ENCODE measurements at places on chromosomes 3 and 15. TPM values are rescaled to one million over a fixed set of nuclear protein-coding genes. Genes with fewer than 3 reads are reported as not detected.

- DNase-seq = no peak
- no peaks in the 10 kb centered on the region for H3K27me3 ChIP-seq
- no peaks in the 10 kb centered on the region for H3K4me1 ChIP-seq
Measured at GRCh38 chr3:155370764-155371503, 77.5 kb upstream of the STRIT1 start.

DNA sequence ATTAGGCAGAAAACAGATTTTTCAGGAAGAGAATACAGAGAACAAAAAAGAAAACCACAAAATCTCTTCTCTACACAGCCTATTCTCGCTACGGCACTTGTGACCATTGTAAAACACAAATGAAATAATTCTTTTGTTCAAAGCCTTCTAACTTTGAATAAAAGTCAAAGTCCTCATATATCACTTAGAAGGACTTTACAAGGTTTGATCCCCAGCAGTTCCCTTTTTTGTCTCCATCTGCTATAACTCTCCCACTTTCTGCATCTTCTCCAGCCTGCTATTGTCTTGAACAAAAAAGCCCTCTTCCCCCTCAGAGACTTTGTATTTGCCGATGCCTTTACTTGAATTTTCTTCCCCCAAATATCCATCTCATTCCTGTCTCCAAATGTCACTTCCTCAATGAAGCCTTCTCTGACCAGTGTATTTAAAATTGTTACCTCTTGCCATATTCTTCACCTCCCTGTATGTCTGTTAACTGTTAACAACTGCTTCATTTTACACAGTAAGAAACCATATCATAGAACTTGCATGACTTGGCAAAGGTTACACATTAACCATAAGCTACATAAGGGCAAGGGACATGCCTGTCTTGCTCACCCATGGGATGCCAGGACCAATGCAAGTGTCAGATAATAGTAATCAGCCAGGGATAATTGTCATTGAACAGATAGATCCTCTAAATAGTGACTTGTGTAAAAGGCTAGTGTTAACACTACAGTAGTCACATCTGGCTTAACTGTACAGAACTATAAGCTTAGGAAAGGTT lies 122.4 kb downstream of the CBLB start:
- H3K27me3 ChIP-seq = no peaks in the 10 kb centered on the region
- peak overlapping the region; percentile 28 for H3K27ac ChIP-seq
- DNase-seq = no peak
- peaks cover 45% of the 10 kb centered on the region for H3K4me1 ChIP-seq

GRAMD2A gene
- total RNA-seq = not detected

- peaks cover 3% of the 10 kb centered on the region for H3K27me3 ChIP-seq
- DNase-seq = no peak
- no peaks in the 10 kb centered on the region for H3K36me3 ChIP-seq
- no peak overlapping the region for H3K4me3 ChIP-seq
Measured at GRCh38 chr15:79629687-79630086, 197.6 kb downstream of the MINAR1 start.

GRCh38 chr3:130088061-130088460 lies 6.4 kb downstream of the ALG1L2 start:
- H3K4me1 ChIP-seq = no peaks in the 10 kb centered on the region
- H3K4me3 ChIP-seq = no peak overlapping the region
- no peak for DNase-seq

GRCh38 chr3:105529456-105529855 lies 162.7 kb downstream of the ALCAM start:
- no peak overlapping the region for H3K27ac ChIP-seq
- no peaks in the 10 kb centered on the region for H3K36me3 ChIP-seq
- no peaks in the 10 kb centered on the region for H3K4me1 ChIP-seq
- no peak for DNase-seq
- no peaks in the 10 kb centered on the region for H3K27me3 ChIP-seq

Measured in CD4-positive, CD25-positive, alpha-beta regulatory T cell (primary cell).